ENCODE measurements at places on chromosomes 16 and 17. TPM values are rescaled to one million over a fixed set of nuclear protein-coding genes. Genes with fewer than 3 reads are reported as not detected.

The PDILT gene
- total RNA-seq, result not detected

The SLFN12 gene
- 4.3 TPM for total RNA-seq

The PRCD gene
- total RNA-seq, result 2.6 TPM

The KRT14 gene
- not detected for total RNA-seq

The GPR179 gene
- total RNA-seq, result not detected

The KREMEN2 gene
- total RNA-seq, result not detected

The SREBF1 gene
- 55.2 TPM for total RNA-seq

The PABPN1L gene
- total RNA-seq, result not detected

The CHD9 gene
- 46.0 TPM for total RNA-seq

The PPP1R27 gene
- not detected for total RNA-seq

All from heart left ventricle (tissue), 16 donors.